ENCODE measurements at places on chromosomes 2 and 18. TPM values are rescaled to one million over a fixed set of nuclear protein-coding genes. Genes with fewer than 3 reads are reported as not detected.

GRCh38 chr2:238425505-238425978, 1.2 kb upstream of the ASB1 start:
- no peak for DNase-seq

DNA sequence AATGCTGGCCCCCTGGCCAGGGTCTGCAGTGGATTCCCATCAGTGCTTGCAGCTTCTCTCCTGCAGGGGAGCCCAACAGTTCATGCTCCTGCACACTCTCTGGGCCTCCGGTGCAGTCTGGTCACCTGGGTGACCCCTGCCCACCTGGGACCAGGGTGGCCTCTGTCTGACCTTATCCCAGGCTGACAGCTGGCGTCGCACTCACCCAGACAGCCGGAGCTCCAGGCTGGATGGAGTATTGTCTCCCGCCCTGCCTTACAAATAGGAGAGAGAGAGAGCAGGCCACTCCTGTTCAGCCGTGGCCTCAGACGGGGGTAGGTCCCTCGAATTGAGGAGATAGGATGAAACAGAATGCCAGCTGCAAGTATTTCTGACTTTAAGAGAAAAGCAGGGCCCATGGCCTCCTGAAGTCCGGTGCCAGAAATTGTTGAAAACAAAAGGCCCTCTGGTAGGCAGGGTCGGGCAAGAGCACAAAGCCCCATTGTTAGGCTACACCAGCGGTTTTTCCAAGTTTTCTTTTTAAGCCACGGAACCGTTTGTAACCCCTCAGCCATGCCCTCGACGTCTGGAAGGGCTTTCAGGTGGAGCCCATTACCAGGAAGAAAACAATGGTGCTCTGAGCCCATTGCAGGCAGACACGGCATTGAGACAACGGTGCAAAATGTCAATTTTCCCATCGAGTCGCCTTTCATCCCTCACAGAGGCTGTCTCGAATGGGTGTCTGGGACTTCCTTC, 258.4 kb downstream of the BCL11A start:
- DNase-seq = no peak

GRCh38 chr2:106534471-106534870, 47.3 kb downstream of the CD8B2 start:
- DNase-seq = no peak

GRCh38 chr2:240246173-240246820, 105.8 kb upstream of the OTOS start:
- DNase-seq = no peak

GRCh38 chr2:106107509-106108131, 86.5 kb downstream of the UXS1 start:
- DNase-seq = no peak

DNA sequence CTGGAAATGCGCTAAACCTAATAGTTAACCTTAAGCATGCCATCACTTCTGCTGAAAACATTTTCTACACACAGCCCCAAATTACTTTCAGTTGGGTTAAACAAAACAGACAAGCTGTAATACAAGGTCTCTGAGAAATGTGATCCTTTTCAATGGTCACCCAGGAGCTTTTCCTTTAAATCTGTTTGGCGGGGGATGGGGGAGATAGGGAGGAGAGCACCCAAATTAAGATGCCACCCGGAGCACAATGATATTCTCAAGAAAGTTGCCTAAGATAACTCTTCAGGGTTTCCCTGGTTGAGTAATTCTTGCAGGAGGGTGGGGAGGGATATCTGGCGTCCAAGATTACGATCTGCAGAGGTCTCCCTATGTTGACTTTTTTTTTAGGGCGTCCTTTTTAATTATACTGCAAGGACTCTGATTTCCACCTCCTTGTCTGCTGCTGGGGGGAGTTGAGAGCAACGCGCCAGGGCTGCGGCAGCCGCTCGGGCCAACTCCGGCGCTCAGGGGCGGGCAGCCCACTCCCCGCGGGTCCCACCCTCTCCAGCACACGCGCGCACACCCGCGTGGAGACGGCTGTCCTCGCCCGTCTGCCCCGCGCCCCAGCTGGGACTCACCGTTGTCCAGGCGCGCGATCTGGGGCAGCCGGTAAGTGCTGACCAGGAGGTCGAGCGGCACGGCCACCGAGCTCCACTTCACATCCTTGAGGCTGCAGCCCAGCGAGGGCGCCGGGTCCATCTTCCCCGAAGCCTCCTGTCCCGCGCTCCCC, 807 bp downstream of the GAREM1 start:
- peak; percentile 41 for DNase-seq

GRCh38 chr18:77102259-77103040, 30.1 kb downstream of the MBP start:
- DNase-seq = no peak

DNA sequence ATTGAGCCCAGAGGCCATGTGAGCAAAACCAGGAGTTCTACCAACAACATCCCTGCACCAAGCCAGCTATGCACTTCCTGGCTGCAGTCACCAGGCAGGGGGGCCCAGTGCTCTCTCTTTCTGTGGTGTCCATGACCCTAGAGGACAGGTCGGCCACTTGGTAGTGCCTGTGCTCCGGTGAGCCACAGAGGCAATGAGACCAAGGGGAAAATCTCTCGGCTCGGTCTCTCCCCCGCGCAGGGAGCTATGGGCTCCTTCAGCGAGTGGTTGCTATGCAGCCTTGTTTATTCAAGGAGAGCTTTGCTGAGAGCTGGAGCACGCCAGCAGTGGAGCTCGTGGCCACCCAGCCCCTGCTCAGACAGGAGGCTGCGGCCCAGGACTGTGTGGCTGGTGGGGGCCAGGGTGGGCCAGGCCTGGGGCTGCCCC, at the start of gene TOGARAM2:
Gene TOGARAM2 (plus strand): TSS at position 283 of the 426 bp plus-strand sequence. CDS start 13,537 bp downstream, outside the sequence.
- DNase-seq = peak; percentile 43

DNA sequence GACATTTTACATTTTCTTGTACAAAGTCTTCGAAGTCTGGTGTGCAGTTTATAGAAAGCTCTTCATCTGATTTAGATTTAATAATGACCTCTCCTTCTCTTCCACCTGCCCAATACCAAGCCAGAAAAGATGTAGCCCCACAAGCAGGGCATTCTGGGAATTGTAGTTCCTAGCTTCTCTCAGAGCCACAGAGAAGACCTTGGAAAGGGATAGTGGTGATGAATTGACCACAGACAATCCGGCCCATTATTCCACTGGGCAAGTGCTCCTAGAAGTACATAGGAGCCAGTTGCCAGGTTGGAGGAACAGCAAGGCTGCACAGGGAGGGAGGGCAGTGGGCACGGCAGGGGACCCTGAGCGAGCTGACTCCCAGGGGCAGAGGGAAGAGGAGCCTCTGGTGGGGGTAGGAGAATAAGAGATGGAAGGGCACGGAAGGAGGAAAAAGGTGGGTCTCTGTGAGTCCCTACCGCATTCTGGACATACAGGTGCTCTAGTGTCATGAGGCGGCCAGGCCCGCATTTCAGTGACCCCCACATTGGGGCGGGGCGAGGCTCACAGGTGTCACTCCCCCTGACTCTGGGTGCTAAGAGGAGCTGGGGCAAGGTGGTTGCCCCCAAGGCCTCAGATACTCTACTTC, 152.5 kb upstream of the HAAO start:
- no peak for DNase-seq

HOXD10 gene
- 178 TPM for polyA plus RNA-seq

MAP2 gene
- polyA plus RNA-seq = 36.6 TPM

POTEJ gene
- not detected for polyA plus RNA-seq

DPP10 gene
- polyA plus RNA-seq = 12.6 TPM

All from renal cortex interstitium (tissue), 15 donors.